ENCODE measurements at places on chromosomes 3 and 15.

GRCh38 chr3:184284696-184285095 lies 8.9 kb downstream of the ECE2 start:
- peak; percentile 50 for DNase-seq

- no peak for DNase-seq
Observed at GRCh38 chr3:74591342-74591741, 23.1 kb downstream of the CNTN3 start.

DNA sequence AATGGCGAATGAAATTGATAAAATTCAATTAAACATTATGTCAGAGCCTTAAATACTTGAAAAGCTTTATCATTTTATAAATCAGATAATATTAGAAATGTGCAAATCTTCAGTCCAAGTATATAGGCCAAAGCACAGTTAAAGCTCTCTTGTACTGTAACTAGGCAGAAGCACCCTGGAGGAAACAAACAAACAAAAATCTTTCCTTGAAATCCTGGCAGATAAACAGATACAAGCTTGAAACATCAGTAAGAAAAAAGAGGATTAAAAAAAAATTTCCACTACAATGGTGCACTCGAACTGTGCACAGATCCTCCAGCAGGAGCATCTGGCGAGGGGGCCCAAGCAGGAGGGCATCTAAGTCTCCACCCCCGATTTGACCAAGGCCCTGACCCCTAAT lies 166.6 kb downstream of the PLD1 start:
- DNase-seq: no peak

GRCh38 chr3:9043063-9043462 lies 79.8 kb upstream of the RAD18 start:
- no peak for DNase-seq

DNA sequence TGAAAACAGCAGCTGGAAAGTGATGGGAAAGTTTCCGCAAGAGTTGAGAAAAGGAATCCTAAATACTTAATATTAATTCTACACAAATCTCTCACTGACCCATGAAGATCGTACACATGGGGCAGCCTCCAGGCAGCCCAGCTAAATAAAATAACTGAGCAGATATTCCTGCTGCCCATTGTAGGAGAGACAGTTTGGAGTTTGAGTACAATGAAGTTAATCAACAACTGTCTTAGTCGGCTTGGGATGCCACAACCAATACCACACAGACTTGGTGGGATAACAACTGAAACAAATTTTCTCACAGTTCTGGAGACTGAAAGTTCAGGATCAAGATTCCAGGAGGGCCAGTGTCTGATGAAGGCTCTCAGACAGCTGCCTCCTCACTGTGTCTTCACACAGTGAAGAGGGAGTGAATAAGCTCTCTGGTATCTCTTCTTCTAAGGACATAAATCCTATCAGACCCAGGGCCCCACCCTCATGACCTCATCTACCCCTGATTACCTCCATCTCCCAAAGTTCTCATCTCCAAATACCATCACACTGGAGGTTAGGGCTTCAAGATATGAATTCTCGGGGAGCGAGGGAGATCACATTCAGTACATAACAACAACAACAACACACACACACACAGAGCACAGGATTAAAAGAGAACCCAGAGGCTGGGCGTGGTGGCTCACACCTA lies 9.7 kb downstream of the TRPM7 start:
- peak; percentile 32 for DNase-seq

- peak; percentile 11 for DNase-seq
Observed at GRCh38 chr15:32936283-32936918, 218.6 kb downstream of the GREM1 start.

GRCh38 chr3:143119974-143120715 lies 574 bp downstream of the CHST2 start:
- peak; percentile 46 for DNase-seq

DNA sequence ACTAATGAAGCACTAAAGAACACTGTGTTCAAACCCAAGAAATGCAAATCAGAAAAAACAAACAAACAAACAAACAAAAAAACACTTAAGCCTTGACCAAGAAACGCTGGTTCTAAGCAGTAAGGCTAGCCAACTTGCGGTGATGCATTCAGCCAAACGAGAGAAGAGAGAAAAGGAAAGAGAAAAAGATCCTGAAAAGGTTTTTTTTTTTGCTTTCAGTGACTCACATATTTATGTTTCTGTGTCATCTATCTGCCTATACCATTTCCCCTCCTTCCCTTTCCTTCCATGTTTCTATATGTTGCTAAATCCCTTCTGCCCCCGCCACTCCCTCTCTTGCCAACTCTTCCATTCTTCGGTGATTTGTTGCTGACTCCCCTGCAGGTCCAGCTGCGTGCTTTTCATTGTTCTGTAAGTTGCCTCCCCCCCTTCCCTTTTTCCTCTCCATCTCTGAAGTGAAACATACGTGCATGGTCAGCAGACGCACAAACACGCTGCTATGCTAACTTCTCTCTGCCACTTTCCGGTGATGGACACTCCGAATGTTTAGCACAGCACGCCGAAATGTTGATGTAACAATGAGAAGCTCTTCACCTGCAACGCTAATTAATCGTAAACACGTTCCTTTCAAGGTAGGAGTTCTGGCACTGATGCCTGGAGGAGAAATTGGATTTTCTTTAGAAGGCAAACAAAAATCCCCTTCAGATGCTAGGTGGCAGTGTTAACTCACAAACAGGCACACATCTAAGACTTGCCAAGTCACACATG lies 154.4 kb downstream of the TUSC7 start:
- peak; percentile 11 for DNase-seq

- peak; percentile 12 for DNase-seq
Observed at GRCh38 chr15:62469874-62470688, 305.0 kb upstream of the C2CD4B start.
